Diencephalon (tissue), 1 donor: ENCODE measurements at places on chromosomes 1 and 21. TPM values are rescaled to one million over a fixed set of nuclear protein-coding genes. Genes with fewer than 3 reads are reported as not detected.

Gene TM2D1
- total RNA-seq, result 73.4 TPM

Gene PLEKHN1
- not detected for total RNA-seq

Gene PTGFR
- 4.6 TPM for total RNA-seq

Gene LPAR3
- total RNA-seq, result 0.46 TPM

Gene AQP10
- not detected for total RNA-seq

Gene C1orf116
- total RNA-seq, result not detected
